ENCODE measurements at places on chromosomes 3 and 15.

DNA sequence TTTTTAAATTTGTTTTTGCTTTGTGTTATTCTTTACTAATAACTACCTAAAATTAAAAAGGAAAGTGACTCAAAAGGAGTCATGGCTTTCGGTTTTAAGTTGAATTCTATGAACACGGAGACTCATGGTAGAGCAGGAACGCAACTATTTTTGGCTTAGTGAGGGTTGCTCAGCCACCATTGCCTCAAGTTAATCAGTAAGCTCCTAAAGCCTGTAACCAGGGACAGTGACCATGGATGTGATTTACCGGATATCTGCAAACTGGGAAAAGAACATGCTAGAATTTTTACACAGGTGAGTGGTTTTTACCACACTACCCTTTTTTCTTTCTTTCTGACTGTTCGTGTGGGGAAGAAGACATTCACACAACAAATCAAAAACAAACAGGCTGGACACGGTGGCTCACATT is 11.8 kb downstream of the SLC12A8 start:
- DNase-seq: no peak

GRCh38 chr3:65854606-65855304 is 184.0 kb downstream of the MAGI1 start:
- DNase-seq: no peak

- no peak for DNase-seq
These were observed 23.5 kb upstream of the CLN6 start for GRCh38 chr15:68252925-68253534.

DNA sequence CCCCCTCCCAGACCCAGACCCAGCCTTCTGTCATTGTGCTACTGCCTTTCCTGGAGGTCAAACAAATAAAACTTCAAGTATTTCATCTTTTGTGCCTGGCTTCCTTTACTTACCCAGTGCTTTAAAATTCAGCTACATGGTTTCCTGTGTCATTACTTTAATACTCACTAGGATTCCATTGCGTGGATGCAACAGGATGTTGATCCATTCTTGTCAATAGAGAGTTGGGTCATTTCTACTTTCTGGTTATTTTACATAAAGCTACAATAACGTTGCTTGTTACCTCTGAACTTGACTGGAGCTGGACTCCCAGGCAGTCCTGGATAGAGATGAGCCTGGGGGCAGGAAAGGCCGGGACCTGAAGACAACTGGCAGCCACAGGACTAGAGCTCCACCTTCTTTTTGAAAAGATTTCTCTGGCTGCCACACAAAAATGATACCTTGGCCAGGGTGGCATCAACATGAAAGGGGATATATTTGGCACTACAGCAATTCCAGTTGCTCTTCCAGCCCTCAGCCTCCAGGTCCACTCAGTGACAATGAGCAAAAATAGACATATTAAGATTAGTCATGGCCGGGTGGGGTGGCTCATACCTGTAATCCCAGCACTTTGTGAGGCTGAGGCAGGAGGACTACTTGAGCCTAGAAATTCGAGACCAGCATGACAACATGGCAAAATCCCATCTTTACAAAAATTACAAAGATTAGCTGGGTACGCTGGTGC is 23.3 kb upstream of the HEG1 start:
- DNase-seq: no peak

- DNase-seq: no peak
These were observed 139.6 kb upstream of the SKOR1 start for GRCh38 chr15:67685716-67686115.

DNA sequence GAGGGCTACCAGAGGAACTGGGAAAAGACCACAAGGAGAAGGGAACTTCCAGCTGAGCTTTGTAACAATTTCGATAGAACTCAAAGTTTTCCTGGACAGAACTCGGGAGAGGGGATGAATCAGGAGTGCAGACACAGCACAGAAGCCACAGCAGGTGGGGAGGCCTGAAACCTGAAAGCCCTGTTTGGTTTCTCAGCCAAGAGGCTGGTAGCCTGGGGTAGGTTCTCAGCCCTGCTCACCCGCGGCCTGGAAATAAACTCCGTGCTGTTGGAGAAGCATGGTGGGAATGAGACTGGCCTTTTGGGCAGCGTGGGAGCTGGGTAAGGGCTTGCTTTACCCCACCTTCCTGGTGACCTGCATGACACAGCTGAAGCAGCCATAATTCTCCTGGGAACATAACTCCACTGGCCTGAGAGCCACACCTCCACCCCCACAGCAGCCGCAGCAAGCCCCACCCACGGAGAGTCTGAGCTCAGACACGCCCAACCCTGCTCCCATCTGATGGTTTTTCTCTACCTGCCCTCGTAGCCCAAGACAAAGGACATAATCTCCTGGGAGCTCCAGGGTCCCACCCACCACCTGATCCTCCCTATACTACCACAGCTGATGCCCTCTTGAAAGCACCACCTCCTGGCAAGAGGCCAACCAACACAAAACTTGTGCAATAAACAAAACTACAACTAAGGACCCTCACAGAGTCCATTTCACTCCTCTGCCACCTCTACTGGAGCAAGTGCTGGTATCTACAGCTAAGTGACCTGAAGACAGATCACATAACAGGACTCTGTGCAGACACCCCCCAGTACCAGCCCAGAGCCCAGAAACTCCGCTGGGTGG is 52.5 kb upstream of the CHRM5 start:
- no peak for DNase-seq

DNA sequence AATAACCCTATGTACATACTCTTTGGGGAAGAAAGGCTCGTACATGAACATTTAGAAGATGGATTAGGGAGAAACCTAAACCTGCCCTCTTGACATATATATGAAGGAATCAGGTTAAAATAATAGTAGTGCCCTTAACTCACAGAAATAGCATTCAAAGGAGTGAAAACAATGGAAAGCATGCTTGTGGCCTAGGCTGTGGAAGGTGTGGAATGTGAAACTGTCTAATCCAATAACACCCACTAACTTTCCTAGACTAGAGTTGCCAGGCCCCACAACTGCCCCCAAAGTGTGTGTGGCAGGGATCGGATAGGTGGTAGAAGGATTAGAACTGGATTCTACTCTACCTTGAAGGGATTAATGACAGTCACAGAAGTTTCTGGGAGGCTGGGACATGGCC is 317.4 kb upstream of the LRRFIP2 start:
- DNase-seq: no peak

GRCh38 chr3:169998668-169999131 is 32.1 kb downstream of the SEC62 start:
- no peak for DNase-seq

GRCh38 chr3:89246326-89246725 is 138.9 kb downstream of the EPHA3 start:
- no peak for DNase-seq

DNA sequence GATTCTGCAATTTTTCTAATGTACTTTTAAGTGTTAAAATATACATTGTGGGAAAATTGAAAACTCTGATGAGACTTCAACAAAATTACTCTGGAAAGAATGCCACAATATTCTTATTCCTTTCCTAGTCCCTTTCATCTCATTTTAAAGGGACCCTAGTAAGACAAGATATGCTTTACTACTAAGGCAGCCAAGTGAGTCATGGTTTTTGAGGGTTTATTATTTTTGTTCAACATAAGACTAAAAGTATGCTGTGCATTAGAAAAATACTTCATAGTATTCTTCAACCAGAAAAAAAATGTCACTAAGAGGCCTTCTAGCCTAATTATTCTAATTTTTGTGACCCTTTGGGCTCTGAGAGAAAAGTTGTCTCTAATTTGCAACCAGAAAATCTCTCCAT is 7.4 kb downstream of the IL12A start:
- DNase-seq: no peak

- no peak for DNase-seq
These were observed 269.8 kb downstream of the RYR3 start for GRCh38 chr15:33580526-33580925.

- no peak for DNase-seq
These were observed 87.4 kb upstream of the IQSEC1 start for GRCh38 chr3:13160619-13161018.

- no peak for DNase-seq
These were observed 163.2 kb downstream of the NSUN3 start for GRCh38 chr3:94226078-94226477.

GRCh38 chr3:100517276-100517675 is 24.9 kb downstream of the TMEM45A start:
- no peak for DNase-seq

DNA sequence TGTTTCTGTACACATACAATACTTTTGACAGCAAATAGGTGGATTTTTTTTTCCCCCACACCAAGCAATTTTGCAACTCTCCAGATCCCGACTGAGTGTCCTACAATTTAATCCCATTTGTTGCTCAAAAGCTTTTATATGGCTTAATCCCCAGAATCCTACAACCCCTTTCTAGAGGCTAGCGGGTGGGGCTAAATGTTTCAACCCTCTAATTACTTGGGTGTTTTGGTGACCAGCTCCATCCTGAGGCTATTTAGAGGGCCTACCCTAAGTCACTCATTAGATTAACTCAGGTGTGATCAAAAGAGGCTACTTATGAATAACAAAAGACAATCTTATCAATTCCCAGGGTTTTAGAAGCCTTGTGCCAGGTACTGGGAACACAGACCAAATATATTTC is 21.0 kb upstream of the FBXL2 start:
- no peak for DNase-seq
